NCI-H69 (cell line): ENCODE measurements at places on chromosomes 1 and 21.

DNA sequence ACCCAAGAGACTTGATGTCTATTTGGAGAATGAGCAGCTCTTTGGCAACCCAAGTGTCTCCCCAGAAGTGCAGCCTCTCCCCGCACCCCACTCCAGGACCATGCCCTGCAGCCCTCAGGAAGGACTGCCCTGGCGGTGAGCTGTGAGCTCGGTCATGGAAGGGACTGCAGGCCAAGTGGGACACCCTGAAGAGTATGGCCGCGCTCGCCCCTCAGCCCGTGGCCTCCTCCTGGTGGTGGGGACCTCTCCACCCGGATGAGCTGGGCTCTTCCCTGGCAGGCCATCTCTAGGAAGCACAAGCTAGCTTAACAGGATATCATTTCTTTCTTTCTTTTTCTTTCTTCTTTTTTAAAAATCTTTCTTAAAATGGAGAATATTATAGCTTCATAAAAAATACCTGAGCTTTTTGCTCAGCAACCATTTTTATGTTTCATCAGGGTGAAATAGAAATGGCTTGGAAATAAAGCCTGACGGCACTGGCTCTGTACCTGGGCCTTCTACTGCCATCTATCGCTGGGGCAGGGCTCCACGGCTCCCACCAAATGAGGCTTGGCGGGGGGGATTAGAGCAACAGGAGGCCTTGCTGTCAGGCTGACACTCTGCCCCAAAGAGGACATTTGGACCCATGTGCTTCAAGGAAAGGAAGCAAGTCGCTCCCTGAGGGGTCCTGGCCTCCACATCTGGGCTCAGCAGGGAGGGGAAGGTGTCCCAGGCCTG, 296.2 kb upstream of the VAMP3 start:
- DNase-seq, result no peak

- no peak for DNase-seq
Observed at GRCh38 chr1:161510477-161510876, 5.2 kb downstream of the FCGR2A start.

DNA sequence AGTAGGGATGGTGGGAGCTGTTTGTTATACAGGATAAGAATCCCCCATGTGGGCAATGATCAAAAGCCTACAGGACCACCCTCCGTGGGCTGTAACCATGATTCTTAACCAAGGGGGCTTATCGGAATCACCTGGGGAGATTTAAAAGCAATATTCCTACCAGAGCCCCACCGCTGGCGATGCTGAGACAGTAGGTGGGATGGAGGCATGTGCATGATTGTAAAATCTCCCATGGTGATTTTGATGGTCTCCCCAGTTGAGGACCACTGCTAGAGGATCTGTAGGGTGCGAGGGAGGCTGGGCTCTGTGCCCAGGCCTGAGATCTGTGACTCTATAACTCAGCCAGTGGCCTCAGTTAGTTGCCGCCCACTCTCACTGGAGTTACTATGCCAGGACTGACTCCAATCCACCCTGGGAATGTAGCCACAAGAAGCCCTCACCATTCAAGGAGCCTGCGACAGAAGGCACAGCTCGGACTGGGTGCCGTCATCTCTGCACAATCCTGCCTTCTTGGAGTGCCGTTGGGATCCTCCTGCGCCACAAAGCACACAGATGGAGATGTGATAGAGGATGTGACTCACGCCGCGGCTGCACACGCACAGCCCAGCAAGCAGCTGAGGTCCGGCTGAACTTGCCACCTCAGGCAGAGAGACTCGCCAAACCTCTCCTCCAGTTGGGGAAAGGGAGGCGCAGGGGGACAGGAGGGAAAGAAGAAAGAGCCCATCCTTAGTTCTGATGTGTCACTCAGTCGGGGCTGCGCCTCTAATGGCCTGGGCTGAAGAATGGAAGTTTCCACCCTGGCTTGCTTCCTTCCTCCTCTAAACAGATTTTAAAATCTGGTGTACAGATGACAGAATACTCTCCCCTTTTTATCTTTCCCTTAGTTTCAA, 26.5 kb downstream of the AKNAD1 start:
- DNase-seq, result no peak

DNA sequence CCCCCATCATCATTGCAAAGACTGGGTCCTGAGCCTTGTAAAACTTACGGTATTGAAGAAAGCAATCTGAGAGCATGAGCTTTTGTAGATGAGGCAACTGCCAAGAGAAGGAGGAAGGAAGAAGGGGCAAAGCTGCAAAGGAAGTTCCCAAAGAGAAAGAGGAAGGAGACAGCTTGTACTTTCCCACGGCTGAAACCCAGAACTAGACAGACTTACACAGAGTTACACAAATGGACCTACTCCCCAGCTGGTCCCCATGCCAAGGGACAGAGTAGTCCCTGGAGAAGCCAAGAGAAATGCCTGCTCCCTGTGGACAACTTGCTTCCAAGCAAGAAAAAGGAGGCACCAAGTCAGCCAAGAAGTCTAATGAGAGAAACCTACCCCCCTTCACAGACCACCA, 22.6 kb downstream of the SLC5A9 start:
- DNase-seq, result no peak

DNA sequence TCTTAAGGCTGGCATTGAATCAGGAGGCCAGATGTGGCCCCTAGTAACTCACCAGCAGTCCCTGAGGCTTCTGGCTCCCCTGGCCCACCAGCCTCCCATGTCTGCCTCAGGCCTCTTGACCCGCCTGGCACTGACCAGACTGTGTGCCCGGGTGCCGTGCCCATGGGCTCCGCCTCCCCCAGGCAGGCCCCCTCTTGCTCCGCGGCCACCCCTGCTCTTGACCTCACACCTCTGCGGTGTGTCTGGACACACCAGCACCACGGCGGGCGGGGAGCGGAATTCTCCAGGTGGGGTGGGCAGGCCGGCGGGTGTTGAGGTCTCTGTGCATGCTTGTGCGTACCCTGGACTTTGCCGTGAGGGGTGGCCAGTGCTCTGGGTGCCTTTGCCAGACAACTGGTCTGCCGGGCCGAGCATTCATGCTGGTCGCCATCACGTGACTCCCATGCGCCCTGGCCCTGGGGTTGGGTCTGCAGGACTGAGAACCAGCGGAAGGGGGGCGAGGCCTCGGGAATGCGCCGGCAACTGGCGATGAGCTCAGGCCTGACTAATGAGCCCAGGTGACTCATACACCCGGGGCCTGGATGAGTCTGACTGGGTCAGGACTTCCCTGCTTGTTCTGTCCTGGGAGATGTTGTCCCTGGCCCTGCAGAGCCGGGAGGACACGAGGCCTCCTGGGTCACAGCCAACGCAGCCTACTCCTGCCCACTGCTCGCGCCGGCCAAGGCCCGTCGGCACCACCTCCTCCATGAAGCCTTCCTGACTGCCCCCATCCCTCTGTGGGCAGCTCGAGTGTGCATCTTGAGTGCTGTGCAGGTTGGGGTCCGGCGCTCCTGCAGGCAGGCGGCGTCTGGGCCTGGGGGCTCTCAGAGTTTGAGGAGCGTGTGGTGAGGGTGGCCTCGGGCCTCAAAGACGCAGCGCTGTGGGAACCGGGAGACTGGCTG, 22.6 kb downstream of the COL18A1 start:
- no peak for DNase-seq

DNA sequence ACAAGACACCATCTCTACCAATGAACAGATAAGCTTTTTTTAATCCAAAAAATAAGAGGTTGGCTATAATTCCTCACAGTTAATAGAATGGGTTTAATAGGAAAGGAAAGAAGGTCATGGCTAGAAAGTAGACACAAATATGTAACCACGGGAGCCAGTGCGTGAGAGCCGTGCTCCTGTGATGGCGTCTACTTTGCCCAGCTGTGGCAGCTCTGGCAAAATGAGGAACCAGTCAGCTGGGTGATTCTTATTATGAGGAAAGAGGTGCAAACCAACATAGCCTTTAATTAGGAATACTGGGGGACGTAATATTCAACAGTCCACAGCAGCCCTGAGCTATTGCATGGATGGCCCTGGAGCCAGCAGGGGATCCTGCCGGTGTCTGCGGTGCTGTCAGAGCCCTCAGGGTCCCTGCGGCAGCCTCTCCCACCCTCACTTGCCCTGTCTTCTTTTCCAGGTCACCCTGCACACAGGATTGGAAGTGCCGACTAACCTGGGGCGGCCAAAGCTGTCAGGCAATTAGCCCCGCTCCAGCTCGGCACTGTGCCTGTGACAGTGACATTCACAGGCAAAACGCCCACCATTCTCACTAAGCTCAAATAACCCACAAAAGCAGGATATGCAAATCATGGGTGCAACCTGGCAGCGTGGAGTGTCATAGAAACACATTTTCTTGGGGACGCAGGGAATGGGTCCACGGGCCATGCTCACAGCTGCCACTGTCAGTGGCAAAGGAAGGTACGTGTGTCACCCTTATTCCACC, 25.9 kb upstream of the GNPAT start:
- no peak for DNase-seq

DNA sequence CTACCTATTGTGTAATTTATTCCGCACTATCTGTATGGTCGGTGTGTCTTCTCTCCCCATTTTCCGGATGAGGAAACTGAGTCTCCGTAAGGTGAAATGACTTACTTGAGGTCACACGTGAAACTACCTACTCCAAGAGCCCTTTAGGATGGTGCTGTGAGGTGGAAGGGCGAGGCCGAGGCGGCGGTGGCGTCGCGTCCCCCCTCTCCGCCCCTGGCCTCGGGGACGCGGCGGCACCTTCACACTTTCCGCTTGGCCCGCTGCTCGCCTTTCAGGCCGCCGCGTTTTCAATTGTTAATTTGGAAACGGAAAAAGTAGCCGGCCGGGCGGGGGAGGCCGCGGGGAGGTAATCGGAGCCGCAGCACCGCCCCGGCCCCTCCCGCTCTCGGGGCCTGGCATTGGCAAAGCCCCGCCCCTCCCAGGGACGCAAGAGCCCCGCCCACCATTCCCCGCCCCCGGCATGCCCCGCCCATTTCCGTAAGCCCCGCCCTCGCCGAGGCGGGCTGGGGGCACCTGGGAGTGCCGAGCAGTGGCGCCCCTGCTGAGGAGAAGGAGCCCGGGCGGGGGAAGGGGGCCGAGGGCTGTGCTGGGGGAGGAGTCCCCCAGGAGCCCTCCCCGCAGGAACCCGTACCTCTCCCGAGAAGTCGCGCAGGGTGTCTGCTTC, 18.6 kb downstream of the KCNQ4 start:
- peak; percentile 88 for DNase-seq

GRCh38 chr1:101410048-101410878, 173.4 kb downstream of the S1PR1 start:
- no peak for DNase-seq

- no peak for DNase-seq
Observed at GRCh38 chr1:218995091-218995665, 178.5 kb upstream of the LYPLAL1 start.

GRCh38 chr1:117181630-117182041, 29.1 kb downstream of the VTCN1 start:
- no peak for DNase-seq

- no peak for DNase-seq
Observed at GRCh38 chr1:185917646-185918045, 183.5 kb downstream of the HMCN1 start.

DNA sequence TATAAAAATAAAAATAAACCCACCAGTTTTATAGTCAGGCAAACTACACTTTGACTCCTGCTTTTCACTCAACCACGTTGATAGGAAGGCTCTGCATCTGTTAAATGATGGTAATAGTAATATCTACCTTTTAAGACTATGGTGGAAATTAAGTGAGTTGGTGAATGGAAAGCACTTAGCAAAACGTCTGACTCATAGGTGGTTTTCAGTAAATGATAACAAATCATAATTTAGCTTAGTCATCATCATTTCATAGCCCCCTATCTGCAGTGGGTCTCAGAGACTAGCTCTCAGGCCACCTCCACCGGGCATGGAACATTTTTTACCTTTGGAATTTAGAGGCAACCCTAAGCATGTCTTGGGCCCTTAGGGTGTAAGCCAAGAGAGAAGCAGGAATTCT, 160.0 kb downstream of the PDE4B start:
- DNase-seq, result no peak

DNA sequence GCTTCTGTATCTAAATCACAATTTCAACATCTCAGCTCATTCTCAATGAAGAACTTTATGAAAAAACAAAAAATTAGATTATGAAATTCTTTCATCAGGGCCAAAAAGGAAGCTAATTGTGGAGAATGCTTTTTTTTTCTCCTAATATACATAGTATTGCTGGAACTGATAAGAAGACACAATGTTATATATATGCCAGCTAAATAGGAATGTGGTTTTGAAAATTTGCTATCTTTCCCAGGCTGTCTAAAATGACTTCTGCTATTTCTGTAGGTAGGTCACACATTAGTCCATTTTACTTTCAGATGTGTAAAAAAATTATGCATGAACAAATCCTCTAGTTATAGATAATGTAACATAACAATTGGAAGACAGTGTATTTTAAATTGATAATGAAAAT, 732.9 kb downstream of the RWDD3 start:
- no peak for DNase-seq

GRCh38 chr1:114215436-114215835, 61.8 kb upstream of the SYT6 start:
- DNase-seq, result no peak

DNA sequence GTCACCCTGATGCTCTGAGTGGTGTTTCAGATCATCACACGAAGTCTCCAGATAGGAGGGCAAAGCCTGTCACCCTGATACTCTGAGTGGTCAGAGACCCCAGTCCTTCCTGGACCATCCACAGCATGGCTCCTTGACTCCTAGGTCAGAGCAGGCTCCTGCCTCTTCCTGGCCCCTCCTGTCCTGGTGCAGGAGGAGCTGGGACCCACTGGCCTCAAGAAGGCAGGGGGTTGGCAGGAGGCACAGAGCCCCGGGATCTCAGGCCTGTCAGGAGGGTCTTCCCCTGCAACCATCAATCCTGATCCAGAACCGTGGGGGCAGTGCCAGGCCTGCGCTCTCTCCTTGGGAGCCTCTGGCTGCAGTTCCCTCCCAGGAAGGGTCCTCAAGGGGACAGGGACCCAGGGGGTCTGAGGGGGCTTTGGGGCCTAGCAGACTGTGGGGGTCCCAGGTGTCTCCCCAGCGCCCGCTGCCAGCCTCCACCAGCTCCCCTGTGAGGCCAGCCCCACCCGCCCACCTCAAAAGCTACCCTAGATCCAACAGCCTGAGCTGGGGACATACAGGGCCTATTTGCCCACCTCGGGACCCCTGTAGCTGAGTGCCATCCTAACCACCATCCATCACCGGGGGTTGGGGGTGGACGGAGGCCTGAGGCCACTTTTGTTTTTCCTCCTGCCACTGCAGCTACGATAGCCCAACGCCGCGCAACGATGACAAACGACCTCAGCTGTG, 27.5 kb downstream of the COL6A1 start:
- DNase-seq, result no peak

DNA sequence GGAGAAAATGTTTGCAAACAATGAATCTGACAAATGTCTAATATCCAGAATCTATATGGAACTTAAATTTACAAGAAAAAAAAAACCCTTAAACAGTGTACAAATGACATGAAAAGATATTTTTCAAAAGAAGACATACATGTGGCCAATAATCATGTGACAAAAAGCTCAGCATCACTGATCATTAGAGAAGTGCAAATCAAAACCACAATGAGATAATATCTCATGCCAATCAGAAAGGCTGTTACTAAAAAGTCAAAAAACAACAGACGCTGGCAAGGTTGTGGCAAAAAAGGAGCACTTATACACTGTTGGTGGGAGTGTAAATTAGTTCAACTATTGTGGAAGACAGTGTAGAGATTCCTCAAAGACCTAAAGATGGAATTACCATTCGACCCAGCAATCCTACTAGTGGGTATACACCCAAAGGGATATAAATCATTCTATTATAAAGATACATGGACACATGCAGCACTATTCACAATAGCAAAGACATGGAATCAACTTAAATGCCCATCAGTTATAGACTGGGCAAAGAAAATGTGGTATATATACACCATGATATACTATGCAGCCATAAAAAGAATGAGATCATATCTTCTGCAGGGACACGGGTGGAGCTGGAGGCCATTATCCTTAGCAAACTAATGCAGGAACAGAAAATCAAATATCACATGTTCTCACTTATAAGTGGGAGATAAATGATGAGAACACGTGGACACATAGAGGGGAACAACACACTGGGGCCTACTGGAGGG, 123.2 kb downstream of the PTPRC start:
- no peak for DNase-seq
